ENCODE measurements at places on chromosomes 16 and 17.

DNA sequence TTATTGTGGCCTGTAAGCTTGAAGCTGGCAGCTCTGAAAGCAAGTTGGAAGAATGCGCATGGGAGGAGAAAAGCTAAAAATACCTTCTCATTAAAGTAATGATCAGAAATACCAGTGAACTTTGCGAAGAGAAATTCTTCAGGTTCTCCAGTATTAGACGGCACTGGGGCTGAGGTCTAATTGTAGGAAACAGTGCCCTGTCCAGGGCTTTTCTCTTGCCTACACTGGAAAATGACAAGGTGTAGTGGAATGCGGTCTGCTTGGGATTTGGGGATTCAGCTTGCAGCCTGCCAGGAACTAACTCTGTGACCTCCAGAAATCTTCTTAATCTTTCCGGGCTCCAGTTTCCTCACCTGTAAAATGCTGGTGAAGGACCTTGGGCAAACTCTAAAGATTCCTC, 53.3 kb upstream of the KCNJ16 start:
- no peak for DNase-seq

GRCh38 chr16:29992344-29992967, 3.0 kb downstream of the HIRIP3 start:
- DNase-seq, result no peak

- peak; percentile 39 for DNase-seq
Measured at GRCh38 chr17:81976332-81977210, 858 bp upstream of the ASPSCR1 start.

- peak; percentile 31 for DNase-seq
Measured at GRCh38 chr16:85173146-85173980, 61.1 kb upstream of the CIBAR2 start.

- peak; percentile 28 for DNase-seq
Measured at GRCh38 chr16:20285993-20286499, 41.3 kb downstream of the GP2 start.

- DNase-seq, result no peak
Measured at GRCh38 chr17:30361766-30362279, 16.9 kb upstream of the CPD start.

DNA sequence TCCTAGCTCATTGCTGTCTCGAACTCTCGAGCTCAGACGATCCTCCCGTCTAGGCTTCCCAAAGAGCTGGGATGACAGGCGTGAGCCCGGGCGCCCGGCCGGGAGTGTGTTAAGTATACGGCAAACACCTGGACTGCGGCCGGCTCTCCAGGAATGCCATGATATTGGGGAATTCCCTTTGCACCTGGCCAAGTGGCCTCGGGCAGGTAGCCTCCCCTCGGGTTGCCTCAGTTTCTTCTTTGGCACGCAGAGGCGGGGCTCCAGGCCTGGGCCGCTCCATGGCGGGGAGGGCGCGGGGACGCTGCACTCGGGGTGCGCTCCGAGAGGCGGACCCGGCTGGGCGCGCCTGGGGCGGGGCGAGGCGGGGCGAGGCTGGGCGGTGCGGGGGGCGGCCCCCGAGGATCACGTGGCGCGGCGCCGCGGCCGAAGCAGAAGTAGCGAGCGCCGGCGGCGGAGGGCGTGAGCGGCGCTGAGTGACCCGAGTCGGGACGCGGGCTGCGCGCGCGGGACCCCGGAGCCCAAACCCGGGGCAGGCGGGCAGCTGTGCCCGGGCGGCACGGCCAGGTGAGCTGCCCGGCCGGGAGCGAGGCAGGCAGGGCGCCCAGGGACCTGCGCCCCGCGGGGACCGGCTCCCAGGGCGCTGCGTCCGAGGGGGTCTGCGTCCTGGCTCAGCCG, at the start of gene PLCG2:
Gene PLCG2 (plus strand): TSS at position 431 of the 675 bp plus-strand sequence. CDS start 6,699 bp downstream, outside the sequence.
- peak; percentile 90 for DNase-seq

DNA sequence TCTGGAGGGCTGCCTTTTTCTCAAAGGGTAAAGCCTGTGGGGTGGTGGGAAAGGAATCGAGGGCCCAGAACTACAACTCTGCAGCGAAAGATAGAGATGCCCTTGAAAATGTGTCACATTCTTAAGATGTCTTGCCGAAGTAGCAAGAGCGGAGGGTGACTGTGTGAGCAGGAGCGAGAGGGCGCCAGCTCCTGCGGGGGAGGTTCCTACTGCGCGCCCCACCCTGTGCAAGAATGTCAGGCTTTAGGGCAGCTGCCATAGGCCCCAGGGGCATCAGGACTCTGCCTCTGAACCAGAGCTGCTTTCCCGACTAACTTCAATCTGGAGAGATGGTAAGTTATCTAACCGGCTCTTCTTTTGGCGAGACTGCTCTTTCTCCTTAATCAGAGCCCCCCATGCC, 11.8 kb upstream of the ITGAE start:
- DNase-seq, result no peak

DNA sequence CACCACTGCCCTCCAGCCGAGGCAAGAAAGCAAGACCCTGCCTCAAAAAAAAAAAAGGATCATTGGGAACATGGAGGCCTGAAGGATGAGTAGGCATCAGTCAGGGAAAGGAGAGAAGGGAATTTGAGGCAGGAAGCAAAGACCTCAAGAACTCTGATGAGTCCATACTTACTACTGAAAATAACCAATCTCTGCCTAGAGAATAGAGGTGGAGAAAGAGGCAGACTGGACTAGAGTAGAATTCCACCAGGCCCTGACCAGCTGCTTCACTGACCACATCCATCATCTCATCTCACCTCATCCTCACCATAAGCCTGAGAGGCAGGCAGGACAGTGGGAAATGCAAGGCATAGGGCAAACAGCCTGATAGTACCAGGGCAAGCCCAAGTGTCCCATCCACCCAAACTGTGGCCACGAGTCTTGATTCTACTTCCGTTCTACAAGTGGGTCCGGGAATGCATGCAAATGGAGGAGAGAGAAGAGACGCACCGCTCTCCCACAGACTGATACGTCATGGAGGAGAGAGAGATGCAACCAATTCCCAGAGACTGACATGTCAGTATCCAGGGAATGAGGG, 17.1 kb downstream of the ANKRD11 start:
- DNase-seq, result no peak

Data from neural progenitor cell (in vitro differentiated cells).